ENCODE measurements at places on chromosomes 2 and 18. TPM values are rescaled to one million over a fixed set of nuclear protein-coding genes. Genes with fewer than 3 reads are reported as not detected.

GLI2 gene
- 0.51 TPM for total RNA-seq

RIT2 gene
- total RNA-seq: not detected

FLACC1 gene
- total RNA-seq: 1.4 TPM

- peak; percentile 86 for DNase-seq
These were observed 9.3 kb downstream of the GGCX start for GRCh38 chr2:85551698-85552678.

PTH2R gene
- total RNA-seq: not detected

SEPTIN10 gene
- 105 TPM for total RNA-seq

GRCh38 chr18:36757991-36758390 is 70.8 kb downstream of the TPGS2 start:
- DNase-seq: no peak

GRCh38 chr2:194015751-194016150 is 1641.3 kb upstream of the SLC39A10 start:
- DNase-seq: no peak

GRCh38 chr2:21326152-21326551 is 202.4 kb downstream of the TDRD15 start:
- DNase-seq: no peak

IL18R1 gene
- total RNA-seq: 4.0 TPM

GRCh38 chr2:55768991-55769390 is 75.3 kb upstream of the PNPT1 start:
- no peak for DNase-seq

GRCh38 chr2:127743477-127744026 is 42.3 kb downstream of the SFT2D3 start:
- DNase-seq: no peak

GRCh38 chr2:237725661-237726060 is 72.9 kb upstream of the RBM44 start:
- DNase-seq: no peak

GRCh38 chr2:75003276-75003675 is 44.8 kb downstream of the POLE4 start:
- DNase-seq: no peak

OTOS gene
- not detected for total RNA-seq

GRCh38 chr2:108534584-108535356 is 500 bp downstream of the LIMS1 start:
- DNase-seq: peak; percentile 75

DNA sequence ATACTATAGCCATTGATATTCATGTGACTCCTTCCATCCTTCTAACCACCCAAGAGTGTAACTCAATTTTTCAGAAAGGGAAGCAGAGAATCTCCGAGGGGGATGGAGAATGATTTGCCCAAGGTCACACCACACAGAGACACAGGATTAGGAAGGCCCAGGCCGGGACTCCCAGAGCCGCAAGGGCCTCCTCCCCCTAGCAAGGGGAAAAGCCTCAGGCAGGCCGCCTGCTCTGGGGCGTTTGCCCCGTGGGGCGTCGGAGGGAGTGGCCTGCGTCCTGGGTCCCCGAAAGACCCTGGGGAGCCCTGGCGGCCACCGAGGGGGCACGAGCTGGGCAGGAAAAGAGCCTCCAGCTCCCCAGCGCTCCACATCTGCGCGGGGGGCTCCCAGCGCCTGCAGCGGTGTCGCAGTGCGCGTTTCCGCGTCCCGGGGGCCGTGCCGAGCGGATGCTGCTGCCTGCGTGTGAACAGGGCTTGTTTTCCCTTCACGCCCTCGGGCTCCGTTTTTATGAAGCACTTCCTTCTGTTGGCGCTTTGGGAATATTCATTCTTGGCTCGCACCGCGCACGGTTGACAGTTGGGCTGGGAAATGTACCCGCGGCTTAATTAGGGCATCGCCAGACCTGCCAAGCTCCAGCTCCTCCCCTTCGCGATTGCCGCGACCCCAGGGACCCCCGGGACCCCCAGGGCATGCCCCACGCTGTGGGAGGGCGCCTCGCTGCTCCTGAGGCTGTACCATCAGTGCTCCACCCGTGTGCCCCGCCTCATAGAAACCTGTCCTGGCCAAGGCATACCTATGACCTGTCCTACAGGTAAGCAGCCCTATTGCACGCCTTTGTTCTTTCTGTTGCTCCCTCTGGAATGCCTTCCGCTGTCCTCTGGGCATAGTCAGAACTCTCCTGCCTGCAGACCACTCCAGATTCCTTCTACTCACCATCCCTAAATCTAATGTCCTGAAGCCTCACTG is 158.9 kb upstream of the GLI2 start:
- DNase-seq: peak; percentile 51

- no peak for DNase-seq
These were observed 17.5 kb downstream of the SMAD2 start for GRCh38 chr18:47912794-47913585.

- peak; percentile 75 for DNase-seq
These were observed 80.8 kb downstream of the MEIS1 start for GRCh38 chr2:66515743-66516142.

- no peak for DNase-seq
These were observed 72.3 kb downstream of the RTP5 start for GRCh38 chr2:241941691-241942301.

TUBA3D gene
- not detected for total RNA-seq

- no peak for DNase-seq
These were observed 16.3 kb downstream of the CDC42EP3 start for GRCh38 chr2:37654932-37655841.

C1GALT1C1L gene
- total RNA-seq: 0.74 TPM

GRCh38 chr2:182447863-182448262 is 21.0 kb upstream of the PDE1A start:
- no peak for DNase-seq

DNA sequence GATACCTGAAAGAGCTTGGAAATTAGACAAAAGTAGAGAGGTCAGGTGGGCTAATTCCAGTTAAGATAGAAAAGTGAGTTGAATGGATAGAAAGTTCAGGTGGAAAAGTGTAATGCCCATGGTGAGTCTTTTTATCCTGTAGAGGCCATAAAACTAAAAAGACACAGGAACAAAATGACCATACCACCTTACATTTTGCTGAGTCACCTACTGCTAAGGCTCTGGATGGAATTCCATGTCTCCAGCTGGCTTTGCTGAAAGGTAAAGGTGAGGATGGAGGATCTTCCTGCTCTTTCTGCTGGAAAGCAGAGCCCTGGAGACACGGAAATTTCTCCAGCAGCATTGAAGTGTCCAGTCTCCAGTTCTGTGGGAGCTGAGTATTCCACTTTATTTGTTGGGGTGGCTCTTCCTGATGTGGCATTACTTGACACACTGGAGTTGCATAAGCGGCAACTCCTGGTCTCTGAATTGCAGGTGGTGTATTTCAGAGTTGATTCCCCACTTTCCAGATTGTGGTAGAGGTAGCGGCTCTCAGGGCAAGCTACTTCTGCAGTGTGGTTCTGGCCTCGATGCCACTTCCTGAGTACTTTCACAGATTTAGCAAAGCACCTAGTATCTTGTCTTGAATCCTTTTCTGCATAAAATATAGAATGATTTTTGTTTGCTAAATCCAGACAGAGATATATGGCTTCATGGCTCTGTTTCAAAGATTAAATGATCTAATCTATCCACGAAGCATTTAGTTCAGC is 10.7 kb downstream of the IL1RL2 start:
- DNase-seq: no peak

DNA sequence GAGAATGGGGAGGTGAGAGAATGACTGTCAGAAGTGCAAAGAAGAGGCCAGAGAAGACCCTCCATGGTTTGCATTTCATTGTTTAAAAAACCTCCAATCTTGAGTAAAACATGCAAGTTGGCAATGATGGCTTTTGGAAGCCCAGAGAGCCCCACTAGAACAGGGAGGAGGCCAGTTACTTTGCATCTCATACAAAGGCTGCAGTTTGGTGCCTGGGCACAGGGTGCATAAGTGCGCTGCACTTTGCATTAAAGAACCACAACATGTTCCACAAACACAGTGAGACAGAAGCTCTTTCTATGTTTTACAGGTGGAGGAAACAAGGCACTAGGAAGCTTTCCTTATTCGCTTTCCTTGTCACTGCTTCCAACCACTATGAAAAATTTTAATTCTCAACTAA is 25.4 kb downstream of the PSTPIP2 start:
- DNase-seq: no peak

M1AP gene
- not detected for total RNA-seq

HRH4 gene
- not detected for total RNA-seq

DNA sequence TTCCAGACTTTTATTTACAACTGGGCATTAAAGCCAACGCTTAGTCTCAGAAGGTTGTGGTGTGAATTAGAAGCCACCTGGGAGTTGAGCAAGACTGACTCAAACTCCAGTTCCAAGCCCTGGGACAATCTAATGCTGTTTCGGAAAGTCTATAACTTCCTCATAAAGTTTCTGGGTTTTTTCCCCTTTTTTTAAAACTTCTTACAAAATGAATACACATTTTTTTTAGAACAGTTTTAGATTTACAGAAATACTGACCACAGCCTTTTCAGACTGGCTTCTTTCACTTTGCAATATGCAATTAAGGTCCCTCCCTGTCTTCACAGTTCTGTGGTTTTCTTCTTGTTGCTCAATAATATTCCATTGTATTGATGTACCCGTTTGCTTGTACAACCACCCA is 115.9 kb upstream of the TWIST2 start:
- DNase-seq: no peak

CNRIP1 gene
- 73.8 TPM for total RNA-seq

CBLN2 gene
- total RNA-seq: 1.1 TPM
